ENCODE measurements at places on chromosomes 5 and 9. TPM values are rescaled to one million over a fixed set of nuclear protein-coding genes. Genes with fewer than 3 reads are reported as not detected.

Gene NSG2
- 1.5 TPM for polyA plus RNA-seq

Gene FREM1
- polyA plus RNA-seq: 23.4 TPM

Gene BTNL8
- not detected for polyA plus RNA-seq

Gene GARIN3
- not detected for polyA plus RNA-seq

Gene REEP2
- polyA plus RNA-seq: 16.7 TPM

Gene LHX3
- 0.07 TPM for polyA plus RNA-seq
